ENCODE measurements at places on chromosomes 2 and 18.

DNA sequence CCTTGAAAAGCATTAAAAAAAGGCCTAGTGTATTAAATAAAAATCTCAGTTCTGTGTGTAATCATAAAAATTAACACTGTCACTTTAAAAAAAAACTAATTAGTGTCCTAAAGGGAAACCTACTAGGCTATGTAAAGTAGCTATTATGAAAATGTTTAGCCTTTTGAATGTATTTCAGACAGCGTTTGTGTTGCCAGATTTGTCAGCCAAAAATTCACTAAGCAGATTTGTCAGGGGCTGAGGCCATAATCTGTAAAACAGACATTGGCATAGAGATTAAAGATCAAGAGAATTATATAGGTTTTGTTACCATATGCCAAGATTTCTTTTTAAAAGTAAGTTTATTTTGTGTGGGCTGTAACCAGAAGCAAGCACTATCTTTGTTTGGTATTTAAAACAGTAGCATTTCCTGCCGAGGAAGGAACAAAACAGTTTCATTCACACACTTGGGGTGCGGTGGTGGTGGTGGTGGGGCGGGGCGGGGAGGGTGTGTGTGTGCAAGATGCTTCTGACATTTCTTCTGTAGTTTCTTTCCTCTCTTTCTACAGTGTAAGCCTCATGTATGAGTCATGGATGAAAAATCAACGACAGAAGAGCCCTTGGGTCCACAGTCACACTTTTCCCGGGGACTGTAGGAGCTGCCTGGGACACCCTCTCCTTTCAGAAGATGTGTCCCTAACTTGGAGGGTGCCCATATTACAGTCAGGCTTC, 328.5 kb upstream of the FANCL start:
- no peak for DNase-seq

- DNase-seq = no peak
These were observed 19.1 kb downstream of the KLHL14 start for GRCh38 chr18:32753656-32754260.

GRCh38 chr2:209977386-209978239, 24.8 kb upstream of the RPE start:
- DNase-seq = no peak

GRCh38 chr2:60353863-60354262, 199.6 kb downstream of the BCL11A start:
- no peak for DNase-seq

DNA sequence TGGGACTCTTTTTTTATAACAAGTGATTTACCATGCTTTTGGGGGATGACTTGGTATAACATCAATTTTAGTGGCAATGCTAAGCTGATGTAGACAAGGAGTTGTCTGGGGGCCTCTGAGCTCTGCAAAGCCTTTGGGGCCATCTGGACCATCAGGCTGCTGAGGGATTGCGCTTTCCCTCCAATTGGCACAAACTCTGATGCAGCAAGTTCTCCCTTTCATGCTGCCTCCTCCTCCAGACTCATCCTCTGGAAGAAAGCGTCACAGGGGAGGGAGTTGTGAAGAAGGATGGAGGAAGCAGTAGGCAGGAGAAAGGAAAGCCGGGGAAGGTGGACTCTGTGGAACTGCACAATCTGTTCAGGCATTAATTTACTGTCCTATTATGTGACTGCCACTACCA, 10.2 kb upstream of the FAP start:
- no peak for DNase-seq

- no peak for DNase-seq
These were observed 101.1 kb downstream of the PIGN start for GRCh38 chr18:62085756-62086155.

DNA sequence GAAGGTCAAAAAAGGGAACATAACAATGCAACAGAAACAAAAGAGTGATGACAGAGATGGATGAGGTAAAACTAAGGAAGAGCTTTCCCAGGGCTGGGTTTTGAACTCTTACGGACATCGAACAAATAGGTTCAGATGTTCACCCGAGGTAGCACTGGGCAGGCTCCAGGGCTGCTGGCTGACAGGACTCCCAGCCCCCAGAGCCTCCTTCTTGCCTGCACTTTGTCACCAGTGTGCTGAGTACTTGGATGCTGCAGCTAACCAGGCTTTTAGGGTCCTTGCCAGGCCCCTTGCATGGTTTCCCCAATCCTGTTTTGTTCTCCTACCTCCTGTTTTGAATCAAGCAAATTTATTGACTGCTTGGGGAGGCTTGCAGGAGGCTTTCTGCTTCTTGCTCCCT, 322.9 kb downstream of the DYSF start:
- no peak for DNase-seq

GRCh38 chr2:69576880-69577279, 66.7 kb downstream of the AAK1 start:
- no peak for DNase-seq

- no peak for DNase-seq
These were observed 11.2 kb upstream of the NCKAP1 start for GRCh38 chr2:183049420-183049819.

DNA sequence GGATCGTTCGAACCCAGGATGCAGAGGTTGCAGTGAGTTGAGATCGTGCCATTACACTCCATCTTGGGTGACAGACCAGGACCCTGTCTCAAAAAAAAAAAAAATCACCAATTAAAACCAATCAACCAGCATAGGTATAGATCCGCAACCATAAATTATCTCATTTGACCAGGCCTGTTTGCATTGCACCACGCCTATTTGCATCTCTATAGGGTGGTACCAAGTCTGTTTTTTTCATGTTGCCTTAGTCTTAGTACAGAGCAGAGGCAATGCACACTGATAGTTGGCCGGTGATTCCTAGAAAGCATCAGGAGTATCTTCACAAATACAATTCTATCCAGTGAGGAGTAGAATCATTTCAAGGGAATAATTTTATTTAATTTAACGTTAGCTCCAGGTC, 9.3 kb upstream of the NPC1 start:
- no peak for DNase-seq

DNA sequence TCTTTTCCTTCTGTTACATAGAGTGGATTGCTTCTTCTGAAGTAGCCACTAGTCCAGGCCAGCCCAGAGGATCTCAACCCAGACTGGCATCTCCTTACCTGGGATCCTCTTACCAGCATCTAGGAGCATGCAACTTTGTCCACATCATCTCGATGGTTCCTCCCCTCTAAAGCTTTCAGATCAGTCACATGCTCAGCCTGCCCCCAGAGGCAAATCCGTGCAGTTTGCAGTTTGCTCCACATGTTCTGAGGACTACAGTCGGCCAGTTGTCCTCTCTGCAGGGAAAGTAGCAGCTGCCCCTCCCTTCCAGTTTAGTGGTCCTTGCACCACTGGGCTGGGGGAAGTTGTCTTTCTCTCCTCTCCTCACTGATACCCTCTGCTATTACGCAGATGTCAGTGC, 259.8 kb upstream of the APCDD1 start:
- DNase-seq = no peak

- DNase-seq = no peak
These were observed 45.5 kb downstream of the OSR1 start for GRCh38 chr2:19312949-19313348.

DNA sequence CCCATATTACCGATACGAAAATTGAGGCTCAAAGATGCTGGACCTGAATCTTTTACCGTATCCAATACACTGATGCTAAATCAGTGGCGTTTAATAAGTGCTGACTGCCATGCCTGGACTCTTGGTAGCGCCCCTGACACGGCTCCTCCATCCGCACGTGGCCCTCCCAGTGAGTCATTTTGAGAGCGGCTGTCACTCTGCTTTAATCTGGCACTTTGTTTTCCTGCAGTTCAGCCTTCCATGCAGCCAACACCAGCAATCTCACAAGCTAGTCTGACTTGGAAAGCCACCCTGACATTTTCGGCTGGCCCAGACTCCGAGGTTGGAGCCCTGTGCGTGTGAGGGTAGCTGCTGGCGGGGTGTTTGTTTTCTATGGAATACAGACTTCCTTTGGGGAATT, 155.1 kb upstream of the LMAN1 start:
- no peak for DNase-seq
